ENCODE measurements at places on chromosomes 16 and 17.

- peak; percentile 28 for DNase-seq
Observed at GRCh38 chr16:85798283-85798776, 1.0 kb downstream of the EMC8 start.

- DNase-seq, result no peak
Observed at GRCh38 chr16:74213372-74213771, 83.2 kb upstream of the PSMD7 start.

DNA sequence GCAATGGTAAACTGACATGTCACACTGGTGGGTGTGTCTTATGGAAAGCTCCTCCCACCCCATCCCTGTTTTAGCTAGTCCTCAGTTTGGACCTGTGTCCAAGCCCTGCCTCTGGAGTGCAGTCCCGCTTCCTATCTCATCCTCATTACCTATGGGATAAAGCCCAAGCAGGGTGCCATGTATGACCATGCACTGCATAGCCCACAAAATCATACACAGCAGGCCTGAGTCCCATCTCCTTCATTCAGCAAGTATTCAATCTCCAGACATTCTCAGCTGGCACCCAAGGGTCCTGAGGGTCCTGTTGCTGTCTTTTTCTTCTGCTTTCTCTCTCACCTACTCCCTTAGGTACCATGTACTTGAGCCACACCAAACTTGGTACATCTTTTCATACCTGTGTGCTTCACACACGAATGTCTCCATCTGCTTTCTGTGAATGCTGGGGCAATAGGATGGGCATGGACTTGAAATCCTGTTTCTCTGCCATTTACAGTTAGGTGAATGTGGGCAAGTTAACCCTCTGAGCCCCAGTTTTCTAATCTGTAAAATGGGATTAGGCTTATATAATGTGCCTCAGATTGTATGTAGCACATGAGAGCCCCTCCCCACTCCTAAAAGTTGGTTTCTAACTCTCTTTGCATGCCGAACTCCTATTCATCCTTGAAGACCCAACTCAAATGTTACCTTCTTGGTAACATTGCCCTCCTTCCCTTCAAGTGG, 28.5 kb downstream of the TNS4 start:
- DNase-seq, result no peak

DNA sequence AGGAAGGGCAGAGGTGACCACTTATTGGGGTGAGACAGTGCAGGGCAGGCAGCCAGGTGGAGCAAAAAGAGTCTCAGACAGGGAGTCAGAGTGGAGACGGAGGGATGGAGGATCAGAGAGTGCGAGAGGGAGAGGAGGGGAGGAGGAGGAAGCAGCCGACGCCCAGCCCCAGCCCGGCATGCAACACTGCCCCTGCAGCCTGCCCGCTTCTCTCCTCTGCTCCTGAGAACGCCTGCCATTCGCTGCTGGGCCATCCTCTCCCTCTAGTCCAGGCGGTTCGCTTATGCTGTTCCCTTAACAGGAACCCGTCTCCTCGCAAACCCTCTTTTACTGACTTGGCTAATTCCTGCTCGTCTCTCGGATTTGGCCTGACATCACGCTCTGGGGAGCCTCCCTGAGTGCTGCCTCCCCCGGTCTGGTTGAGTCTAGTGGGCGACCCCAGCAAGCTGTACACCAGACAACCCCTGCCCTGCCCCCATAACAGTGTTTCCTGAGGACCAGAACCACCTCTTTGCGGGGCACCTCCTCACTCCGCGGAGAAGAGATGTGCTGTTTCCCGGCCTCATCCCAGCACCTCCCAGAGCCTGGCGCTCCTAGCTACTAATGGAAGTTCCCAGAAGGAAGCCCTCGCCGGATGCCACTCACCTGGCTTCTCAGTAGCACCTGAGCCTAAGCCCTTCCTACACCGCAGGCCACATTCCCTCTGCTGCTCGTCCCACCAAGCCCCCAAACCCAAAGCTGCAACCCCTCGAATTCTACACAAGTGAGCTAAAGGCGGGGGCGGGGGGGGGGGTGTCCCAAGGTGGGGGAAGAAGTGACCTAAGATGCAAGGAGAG, 61.2 kb upstream of the CCL1 start:
- no peak for DNase-seq

GRCh38 chr16:79295746-79296145, 304.8 kb downstream of the MAF start:
- no peak for DNase-seq

GRCh38 chr17:82202981-82203380, 9.7 kb downstream of the CCDC57 start:
- DNase-seq, result no peak

Data from AG08396 (cell line).